ENCODE measurements at places on chromosomes 3 and 15.
A peak's percentile ranks its signal among the peaks of the same experiment; 100 is the strongest.

GRCh38 chr3:56291244-56291680 lies 177.0 kb downstream of the ERC2 start:
- DNase-seq = peak; percentile 73

- no peak for DNase-seq
Observed at GRCh38 chr3:136631424-136631823, 120.8 kb downstream of the STAG1 start.

DNA sequence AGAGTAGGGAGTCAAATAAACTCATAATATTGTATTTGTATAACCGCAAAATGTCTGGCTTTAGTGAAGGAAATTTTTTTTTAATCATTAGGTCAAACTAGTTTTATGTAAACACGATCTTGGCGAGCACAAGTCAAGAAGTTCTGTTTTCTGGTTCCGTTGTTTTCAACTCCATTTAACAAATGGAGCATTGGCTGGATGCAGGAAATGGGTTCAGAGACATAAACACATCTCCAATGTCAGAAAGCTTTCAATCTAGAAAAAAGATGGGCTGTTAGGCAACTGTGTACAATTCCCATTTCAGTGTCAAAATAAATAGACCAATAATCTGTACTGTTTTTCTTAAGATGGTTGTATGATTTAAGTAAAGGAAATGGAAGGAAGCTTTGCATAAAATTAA lies 292.8 kb downstream of the TBL1XR1 start:
- DNase-seq = no peak

DNA sequence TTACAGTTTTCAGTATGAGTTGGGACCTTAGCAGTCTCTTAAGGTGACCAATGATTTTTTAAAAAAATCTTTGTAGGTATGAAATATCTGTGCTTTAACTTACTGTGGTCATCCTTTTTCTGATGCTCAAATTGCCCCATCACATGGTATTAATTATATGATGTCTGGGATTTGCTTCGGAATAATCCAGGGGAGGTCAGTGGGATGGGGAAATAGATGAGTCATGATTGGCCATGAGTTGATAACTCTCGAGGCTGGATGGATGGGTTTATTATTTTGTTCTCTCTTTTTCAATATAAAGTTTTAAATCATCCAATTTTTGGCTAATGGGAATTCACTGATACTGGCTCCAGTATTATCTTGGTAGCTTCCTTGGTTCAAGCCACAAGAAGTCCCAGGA lies 370.3 kb upstream of the TPM1 start:
- peak; percentile 70 for DNase-seq

- DNase-seq = no peak
Observed at GRCh38 chr3:108125550-108126071, 34.8 kb upstream of the CD47 start.

DNA sequence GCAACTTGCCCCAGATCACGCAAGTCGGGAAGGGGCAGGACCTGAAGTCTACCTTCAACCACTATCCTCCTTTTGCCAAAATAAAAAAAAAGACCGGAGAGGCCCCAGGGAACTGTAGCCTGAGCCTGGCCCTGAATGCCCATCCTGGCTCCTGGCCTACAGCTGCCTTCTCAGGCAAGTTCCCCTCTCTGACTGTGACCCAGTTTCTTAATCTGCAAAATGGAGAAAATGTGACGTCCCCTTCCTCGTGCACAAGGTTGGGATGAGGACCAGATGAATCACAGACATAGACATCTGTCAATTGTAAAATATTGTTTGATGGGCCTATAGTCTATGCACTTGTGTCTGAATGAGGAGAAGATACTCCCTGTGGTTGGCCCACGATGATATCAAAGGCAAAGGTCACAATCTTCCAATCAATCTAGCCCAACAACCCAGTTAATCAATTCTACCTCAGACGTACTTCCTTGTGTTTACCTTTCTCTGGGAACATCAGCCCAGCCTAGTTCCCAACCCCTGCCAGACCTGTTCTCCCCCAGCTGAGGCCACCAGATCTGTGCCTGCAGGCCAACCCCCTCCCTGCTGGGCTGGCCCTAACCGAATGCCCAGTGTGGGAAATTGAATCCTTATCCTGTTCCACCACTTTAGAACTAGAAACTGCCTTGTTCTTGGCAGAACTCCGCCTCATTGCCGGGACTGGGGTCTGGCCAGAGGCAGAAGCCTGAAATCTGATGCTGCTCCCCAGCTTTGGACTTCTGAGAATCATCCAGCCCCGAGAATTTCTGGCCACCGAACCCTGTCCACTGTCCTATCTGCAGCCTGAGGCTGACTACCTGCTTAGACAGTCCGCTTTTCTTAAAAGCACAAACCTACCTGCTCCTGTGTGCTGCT lies 101.8 kb upstream of the LIPC start:
- DNase-seq = no peak

GRCh38 chr3:149058198-149058597 lies 28.1 kb downstream of the HLTF start:
- no peak for DNase-seq

DNA sequence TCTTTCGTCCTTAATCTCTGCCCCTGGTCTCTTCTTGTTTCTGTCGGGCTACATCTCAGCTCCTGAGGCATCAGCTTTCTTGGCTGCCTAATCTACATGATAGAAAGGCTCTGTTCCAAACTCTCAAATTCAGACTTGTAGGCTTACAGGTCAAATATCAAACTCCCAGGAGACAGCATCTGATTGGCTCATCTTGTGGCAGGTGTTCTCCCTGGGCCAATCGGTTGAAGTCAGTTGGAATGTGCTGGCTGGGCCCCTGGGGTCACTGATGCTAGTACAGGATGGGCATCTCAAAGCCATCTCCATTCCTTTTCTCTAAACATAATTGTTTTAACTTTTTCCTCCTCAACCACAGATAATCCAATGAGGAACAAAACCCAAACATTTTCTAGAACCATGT lies 198.7 kb downstream of the CNTN3 start:
- DNase-seq = no peak

DNA sequence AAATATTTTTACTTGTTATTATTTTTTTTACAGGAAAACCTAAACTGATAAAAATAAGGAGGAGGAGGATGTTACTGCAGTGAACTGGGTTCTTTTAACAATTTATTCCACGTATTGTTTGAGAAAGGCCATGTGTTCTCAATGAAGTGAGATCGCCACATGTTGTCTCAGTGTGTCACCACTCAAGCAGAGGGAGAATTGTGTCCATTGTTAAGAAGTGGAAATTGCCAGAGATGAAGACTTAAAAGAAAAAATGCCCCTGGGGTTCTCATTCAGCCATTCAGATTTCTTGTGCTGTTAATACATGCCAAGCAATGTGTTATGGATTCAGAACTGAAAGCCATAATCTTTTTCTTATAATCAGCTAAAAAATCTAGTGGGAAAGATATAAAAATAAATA lies 297.1 kb downstream of the NSUN3 start:
- DNase-seq = no peak

DNA sequence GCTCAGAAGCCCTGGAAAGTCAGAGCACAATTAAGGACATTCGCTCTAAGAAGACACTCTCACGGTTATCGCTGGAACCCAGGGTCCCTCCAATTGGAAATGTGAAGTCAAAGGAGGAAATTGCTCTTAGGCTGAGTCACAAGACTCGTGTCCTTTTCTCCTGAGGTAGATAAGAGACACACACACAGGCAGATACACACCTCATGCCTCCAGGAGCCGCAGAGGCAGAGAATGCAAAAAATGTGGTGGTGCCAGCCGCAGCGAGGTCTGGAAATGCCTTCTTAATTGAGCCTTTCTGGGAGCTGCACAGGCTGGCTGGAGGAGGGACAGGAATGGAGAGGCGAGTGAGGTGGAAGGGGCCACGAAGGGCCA lies 189.3 kb downstream of the OPA1 start:
- peak; percentile 33 for DNase-seq

DNA sequence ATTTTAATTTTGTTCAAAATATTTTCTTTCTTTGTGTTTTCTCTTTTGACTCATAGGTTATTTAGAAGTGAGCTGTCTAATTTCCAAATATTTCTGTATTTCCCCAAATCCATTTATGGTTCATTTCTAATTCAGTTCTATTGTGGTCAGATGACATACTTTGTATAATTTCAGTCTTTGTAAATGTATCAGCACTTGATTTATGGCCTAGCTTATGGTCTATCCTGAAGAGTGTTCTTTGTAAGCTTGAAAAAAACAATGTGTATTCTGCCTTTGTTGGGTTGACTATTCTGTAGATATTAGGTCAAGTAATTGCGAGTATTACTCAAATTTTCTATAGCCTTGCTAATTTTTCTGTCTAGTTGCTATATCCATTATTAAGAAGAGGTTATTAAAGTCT lies 311.2 kb downstream of the OCA2 start:
- peak; percentile 13 for DNase-seq

- no peak for DNase-seq
Observed at GRCh38 chr15:68755731-68756130, 65.0 kb downstream of the ANP32A start.

- no peak for DNase-seq
Observed at GRCh38 chr15:62452026-62452425, 286.9 kb upstream of the C2CD4B start.

DNA sequence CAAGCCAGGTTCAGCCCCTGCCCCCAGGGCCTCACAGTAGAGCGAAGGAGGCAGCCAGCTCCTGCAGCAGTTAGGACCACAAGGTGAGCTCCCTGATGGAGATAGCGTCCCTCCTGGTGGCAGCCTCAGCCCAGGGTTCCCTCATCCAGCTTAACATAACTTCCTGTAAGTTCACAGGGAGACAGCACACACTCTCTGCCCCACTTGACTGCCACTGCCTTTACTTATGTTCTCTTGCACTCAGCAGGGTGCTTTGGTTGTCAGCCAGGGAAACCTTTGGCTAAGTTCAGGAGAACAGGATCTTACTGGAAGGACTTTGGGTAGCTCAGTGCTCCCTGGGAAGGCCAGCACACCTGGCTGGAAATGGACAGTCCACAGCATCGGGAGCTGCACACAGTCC lies 10.9 kb downstream of the KBTBD13 start:
- no peak for DNase-seq

- DNase-seq = no peak
Observed at GRCh38 chr15:75070674-75071073, 47.3 kb downstream of the PPCDC start.

DNA sequence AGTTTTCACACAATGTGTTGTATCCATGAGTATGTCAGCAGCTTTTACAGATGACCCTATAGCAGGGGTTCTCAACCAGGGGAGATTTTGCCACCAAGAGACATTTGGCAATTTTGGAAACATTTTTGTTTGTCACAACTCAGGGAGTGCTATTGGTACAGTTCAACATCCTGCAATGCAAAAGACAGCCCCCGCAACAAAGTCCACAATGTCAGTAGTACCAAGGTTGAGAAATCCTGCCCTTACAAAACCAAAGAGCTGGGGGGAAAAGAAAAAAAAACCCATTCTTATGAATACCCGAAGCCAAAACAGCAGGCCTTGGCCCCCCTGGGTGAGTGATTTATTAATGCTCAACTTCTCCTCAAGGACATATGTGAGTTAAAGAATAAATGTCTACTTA lies 99.1 kb downstream of the LARS2 start:
- peak; percentile 31 for DNase-seq

All from fibroblast of skin of right quadriceps (primary cell).